ENCODE measurements at places on chromosomes 2 and 18. TPM values are rescaled to one million over a fixed set of nuclear protein-coding genes. Genes with fewer than 3 reads are reported as not detected.

GRCh38 chr2:55052129-55053061 lies 2.1 kb upstream of the RTN4 start:
- no peak for DNase-seq

GRCh38 chr2:96260387-96261260 lies 5.2 kb downstream of the TMEM127 start:
- DNase-seq, result no peak

DNA sequence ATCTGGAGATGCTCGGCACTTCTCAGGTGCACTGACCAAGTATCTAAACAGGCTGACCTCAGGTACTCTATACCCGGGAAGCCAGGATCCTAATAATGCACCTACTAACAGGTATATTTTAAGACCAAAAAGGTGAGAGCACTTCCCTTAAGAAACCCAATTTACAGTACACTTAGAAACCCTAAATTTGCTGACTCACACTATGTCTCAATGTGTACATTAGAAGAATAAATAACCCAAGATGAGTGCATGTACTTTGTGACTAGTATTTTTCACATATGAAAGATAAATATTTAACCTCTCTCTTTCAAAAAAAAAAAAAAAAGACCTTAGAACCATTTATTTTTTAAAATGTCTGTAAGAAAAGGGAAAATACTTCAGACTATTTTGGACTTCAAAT lies 118.8 kb downstream of the ZNF516 start:
- no peak for DNase-seq

GRCh38 chr2:50575232-50575631 lies 456.7 kb downstream of the NRXN1 start:
- no peak for DNase-seq

DNA sequence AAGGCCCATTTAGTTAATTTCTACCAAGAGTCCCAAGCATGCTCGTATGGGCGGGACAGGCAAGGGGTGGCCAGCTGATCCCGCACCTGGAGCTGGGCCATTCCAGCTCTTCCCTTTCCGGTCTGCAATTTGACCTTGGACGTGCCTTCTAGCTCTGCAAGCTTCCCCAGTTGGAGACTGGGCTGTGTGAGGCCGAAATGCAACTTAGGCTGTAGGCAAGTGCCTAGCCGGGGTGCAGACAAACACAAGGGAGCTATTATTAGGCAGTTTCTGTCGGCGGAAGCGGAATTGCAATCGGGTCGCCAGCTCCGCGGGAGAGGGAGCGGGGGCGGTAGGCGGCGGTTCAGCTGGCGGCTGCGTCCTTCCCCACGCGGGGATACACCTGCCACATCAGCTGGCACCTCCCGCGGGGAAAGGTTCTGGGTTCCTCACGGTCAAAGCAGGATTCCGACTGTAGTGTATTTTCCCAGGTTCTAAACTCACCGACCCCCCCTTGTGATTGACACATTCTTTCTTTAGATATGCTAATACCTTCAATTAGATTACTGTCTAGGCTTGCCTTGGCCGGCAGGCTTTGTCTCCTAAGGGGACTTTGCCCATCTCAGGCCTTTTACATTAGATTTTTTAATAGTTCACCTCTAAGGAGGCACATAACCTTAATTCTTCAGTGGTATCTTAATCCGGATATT lies 17.1 kb upstream of the ZNF532 start:
- no peak for DNase-seq

DNA sequence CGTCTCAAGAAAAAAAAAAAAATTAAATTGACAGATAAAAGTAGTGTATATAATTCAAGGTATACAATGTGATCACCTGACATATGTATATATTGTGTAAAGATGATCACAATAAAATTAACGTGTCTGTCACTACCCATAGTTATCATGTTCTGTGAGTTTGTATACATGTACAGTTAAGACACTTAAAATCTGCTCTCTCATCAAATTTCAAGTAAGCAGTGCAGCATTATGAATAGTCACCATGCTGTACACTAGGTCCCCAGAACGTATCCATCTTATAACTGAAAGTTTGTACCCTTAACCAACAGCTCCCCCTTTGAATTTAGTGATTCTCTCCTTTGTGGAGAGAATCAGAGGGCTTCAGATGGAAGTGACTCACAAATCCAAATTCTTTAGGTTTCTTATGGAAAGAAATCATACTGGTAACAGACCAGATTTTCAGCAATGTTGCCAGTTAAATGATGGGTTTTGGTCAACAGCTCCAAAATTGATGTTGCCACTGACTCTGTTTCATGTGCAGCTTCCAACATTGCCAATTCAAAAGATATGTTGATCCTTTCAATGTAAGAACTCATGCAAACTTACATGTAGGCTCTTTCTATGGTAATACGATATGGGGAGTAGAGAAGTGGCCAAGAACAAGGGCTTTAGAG lies 281.5 kb downstream of the AFF3 start:
- DNase-seq, result no peak

GRCh38 chr2:222835143-222835822 lies 25.6 kb upstream of the ACSL3 start:
- DNase-seq, result no peak

GRCh38 chr2:7026742-7027141 lies 109.5 kb downstream of the RNF144A start:
- DNase-seq, result no peak

GRCh38 chr2:75053484-75054112 lies 95.2 kb downstream of the POLE4 start:
- DNase-seq, result peak; percentile 13

DNA sequence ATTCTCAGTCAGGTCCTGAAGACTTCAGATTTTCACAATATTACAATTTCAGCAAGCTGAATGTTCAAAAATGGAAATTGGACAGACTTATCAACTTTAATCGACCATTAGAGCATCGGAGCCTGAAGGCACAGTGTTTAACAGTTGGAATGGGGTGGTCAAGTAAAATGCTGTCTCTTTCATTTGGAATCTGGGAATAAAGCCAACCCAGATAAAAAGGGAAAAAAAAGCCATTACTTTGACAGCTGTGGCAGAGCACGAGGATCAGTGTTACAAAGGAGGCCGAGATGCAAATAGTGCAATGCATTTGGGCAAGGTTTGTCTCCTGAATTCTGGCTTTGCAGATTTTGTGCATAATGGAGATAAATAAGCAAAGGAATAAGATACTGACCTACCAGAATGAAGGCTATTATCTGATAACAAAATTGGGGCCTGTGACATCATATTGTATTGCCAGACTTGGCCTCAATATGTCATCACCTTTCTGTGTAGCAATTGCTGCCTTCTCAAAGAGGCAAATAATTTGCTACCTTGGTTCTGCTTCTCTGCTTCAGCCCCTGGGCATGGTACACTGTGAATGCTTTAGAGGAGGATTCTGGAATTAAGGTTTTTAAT lies 277.5 kb upstream of the KLHL29 start:
- no peak for DNase-seq

- no peak for DNase-seq
Measured at GRCh38 chr2:161017780-161018470, 142.3 kb upstream of the TANK start.

DNA sequence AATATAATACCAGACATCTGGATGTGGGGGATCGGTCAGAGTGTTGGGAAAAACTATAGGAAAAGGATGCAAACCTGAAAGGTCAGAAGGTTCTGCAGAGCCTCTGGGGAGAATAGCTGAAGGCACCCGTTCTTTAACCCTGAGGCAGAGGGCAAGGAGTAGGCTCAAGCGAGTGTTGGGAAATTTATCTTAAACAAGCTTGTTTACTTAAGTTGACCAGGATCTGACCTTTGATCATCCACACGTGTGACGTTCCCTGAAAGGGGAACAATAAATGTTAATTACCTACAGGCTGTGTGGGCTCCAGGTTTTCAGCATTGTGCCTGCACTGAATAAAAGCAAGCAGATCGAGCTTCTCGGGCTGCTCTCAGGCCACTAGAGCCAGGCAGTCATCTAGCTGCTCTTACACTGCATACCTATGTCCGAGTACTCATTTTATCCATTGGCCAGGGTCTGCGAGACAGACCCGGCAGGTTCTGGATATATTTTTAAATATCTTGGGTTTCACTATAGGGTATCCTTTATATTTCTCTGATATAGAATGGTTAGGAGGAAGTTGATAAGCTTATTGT lies 400.6 kb upstream of the CHST9 start:
- no peak for DNase-seq

- DNase-seq, result no peak
Measured at GRCh38 chr2:238100821-238101771, 956 bp downstream of the ESPNL start.

DNA sequence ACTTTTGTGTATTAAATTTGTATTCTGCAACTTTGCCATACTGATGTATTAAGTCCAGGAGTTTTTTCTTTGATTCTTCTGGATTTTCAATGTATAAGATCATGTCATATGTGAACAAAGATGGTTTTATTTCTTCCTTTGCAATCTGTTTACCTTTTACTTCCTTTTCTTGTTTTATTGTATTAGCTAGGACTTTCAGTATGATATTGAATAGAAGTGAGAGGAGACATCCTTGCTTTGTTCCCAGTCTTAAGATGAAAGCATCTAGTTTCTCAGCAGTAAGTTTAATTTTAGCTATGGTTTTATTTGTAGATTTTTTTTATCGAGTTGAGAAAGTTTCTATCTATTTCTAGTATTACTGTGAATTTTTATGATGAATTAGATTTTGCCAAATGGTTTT lies 25.5 kb downstream of the VRK2 start:
- DNase-seq, result no peak

GRCh38 chr2:37156071-37156856 lies 516 bp downstream of the EIF2AK2 start:
- DNase-seq, result no peak

The ABCB6 gene
- 1.9 TPM for total RNA-seq

The TRIM43 gene
- total RNA-seq, result not detected

The SP140L gene
- total RNA-seq, result 58.4 TPM

The IL1A gene
- total RNA-seq, result not detected

The CCBE1 gene
- total RNA-seq, result 0.05 TPM

The DLGAP1 gene
- total RNA-seq, result not detected

Measured in natural killer cell (primary cell).